ENCODE measurements at places on chromosomes 7 and 10. TPM values are rescaled to one million over a fixed set of nuclear protein-coding genes. Genes with fewer than 3 reads are reported as not detected.
A peak's percentile ranks its signal among the peaks of the same experiment; 100 is the strongest.

Gene LDB1
- total RNA-seq = 68.0 TPM

Gene CNTNAP2
- total RNA-seq = 0.19 TPM

Gene LRCH4
- 65.6 TPM for total RNA-seq

Gene HOXA2
- not detected for total RNA-seq

Gene HOGA1
- total RNA-seq = not detected

Gene RNLS
- total RNA-seq = 4.0 TPM

Gene ENTPD7
- total RNA-seq = 4.4 TPM

Gene PLEKHA1
- total RNA-seq = 18.8 TPM

Gene CUBN
- 0.76 TPM for total RNA-seq

Gene GIMAP6
- 34.2 TPM for total RNA-seq

Gene LIPF
- not detected for total RNA-seq

Gene DYNC1I1
- total RNA-seq = 0.10 TPM

Gene CCDC3
- 0.14 TPM for total RNA-seq

Gene SPDYE1
- total RNA-seq = not detected

Gene MACC1
- 0.14 TPM for total RNA-seq

Gene ITPRIP
- total RNA-seq = 19.4 TPM

DNA sequence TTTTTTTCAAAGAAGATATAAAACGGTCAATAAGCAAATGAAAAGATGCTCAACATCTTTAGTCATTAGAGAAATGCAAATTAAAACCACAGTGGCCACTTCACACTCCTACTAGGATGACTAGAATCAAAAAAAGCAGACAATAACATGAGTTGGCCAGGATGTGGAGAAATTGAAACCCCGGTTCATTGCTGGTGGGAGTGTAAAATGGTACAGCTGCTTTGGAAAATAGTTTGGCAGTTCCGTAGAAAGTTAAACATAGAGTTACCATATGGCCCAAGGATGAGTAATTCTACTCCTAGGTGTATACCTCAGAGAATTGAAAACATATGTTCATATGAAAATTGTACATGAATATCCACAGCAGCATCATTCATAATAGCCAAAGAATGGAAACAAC is 573.3 kb downstream of the GALNT17 start:
- no peak for DNase-seq

DNA sequence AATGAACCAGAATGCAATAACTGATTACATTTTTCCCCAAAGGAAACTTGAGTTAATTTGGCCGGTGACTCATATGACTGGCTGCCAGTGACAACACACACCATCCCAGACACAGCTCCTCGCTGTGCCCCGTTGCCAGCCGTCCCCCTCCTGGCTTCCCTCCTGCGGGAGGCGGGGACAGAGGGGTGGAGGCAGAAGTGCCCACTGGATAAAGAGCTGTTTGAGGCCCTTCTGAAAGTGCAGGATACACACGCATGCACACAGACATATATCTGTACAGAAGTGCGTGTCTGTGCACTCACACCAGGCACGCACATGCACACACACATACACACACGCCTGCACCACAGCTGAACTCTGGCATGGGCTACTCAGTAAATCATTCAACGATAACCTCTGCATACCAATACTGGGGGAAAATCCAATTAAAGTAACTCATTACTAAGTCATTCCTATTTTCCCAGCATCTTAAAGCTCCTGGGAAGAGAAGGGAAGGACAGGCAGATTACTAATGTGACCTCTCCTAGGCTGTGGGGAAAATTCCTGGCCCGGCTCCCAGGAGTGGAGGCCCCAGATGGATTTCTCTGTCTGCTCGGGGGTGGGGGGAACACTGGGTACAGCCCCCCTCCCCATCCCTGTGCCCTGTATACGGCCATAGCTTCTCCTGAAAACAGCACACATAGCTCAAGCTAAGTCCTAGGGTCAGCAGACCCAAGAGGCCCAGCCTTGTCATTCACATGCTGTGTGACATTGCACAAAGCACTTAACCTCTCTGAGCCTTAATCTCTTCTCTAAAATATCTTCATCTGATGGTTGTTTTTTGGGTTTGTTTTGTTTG is 52.3 kb upstream of the MYL10 start:
- DNase-seq = no peak

DNA sequence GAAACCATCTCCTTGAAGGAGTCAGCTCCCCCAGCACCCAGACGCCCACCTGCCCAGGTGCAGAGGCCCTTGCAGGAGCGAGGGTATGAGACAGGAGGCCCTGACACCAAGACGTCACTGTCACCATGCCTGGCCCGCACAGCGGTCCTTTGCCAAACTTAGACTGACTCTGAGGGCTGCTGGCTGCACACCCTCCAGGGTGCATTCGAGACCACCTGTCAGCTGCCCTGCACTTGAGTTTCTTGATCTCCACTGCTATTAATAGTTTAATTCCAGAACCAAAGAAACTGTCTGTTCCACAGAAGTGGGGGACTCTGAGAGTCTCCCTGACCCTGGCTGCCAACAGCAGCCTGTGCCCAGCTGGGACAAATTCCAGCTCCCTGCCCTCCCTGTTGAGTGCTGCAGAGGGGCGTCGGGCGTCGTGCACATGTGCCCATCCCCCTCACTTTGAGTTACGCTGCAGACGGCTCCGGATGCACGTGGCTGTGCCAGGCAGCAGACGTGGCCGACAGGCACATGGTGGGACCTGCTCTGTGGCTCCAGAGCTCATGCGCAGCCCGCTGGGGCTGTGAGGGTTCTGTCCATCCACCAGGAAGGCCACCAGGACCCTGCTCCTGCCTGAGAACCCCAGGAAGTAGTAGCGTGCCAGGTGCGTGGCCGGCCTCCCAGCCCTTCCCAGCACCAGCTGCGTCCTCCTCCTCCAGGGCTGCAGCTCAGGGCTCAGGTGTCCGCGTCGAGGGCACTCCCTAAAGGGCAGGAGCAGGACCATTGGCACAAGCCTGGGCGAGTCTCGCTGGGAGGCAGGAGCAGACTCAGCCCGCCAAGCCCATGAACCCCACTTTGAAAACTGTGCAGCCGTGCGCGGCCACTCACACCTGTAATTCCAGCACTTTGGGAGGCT is 24.8 kb downstream of the ELFN1 start:
- no peak for DNase-seq

DNA sequence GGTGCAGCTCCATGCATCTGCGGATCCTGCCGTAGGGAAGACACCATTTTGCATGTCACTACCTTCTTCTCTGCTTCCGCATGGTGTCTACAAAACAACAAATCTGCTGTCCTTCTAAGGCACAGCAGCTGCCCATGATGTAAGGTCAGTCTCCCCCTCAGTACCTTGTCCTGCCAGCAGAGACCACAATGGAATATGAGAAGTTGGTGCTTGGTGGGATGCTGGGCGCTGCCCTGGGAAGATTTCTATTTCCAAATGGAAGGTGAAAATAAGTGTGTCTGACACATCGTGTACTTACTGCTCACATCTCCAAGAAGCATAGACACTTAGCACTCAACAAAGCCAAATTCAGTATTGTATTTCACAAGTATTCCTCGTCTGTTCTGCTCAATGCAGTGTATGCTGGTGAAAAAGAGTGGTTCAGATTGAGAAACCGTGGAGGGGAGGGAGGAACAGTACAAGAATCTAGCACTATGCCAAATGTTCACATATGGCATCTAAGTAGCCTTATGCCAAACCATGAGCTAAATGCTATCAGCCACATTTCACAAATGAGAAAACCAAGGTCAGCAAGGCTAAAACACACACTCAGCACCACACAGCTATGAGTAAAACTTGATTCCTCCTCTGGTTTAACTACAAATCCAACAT is 95.0 kb downstream of the GRB10 start:
- no peak for DNase-seq

- no peak for DNase-seq
These were observed 21.6 kb upstream of the ZNF37A start for GRCh38 chr10:38072552-38072951.

- no peak for DNase-seq
These were observed 10.9 kb downstream of the OGDH start for GRCh38 chr7:44617225-44617890.

GRCh38 chr7:87882151-87882937 is 6.1 kb downstream of the DBF4 start:
- no peak for DNase-seq

DNA sequence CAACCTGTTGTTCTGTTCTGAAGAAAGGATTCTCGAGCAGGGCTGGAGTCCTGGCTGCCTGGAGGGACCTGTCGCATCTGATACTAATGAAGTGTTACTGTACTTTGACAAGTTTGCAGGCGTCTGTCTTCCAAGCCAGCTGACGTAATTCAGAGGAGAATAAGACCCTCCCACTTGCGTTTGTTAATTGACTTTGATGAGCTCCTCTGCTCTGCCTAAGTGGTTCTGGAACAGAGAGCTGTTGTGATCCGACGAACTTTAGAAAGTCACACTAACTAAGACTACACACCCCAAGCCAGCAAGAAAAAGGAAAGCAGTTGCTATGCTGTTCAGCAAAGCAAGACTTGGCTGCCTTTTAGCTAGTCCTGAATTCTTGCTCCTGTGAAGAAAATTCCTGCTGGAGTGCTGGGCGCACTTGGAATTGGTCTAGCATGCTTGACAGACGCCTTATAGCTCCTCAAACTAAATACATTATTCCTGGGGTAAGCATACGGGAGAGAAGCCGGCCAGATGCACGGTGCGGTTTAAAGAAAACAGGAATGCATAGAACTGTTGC is 200.3 kb downstream of the CACNB2 start:
- DNase-seq = no peak

DNA sequence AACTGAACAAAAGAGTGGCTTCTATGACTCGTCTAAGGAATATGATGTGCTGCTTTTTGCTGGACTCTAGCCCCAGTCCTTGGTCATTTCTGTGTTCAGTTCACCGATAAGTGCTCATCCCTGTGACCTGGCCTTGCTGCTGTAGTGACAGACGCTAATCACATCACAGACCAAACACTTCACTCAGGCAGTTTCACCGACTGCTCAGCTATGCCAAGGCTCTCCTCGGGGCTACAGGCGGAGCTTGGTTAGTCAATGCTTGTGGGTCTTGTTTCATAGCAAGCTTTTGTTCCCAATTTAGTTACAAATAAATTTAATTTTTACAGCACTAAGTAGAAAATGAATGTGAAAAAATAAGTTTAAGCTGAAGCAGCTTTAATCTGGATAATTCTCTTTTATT is 190.8 kb upstream of the PRKCQ start:
- no peak for DNase-seq

DNA sequence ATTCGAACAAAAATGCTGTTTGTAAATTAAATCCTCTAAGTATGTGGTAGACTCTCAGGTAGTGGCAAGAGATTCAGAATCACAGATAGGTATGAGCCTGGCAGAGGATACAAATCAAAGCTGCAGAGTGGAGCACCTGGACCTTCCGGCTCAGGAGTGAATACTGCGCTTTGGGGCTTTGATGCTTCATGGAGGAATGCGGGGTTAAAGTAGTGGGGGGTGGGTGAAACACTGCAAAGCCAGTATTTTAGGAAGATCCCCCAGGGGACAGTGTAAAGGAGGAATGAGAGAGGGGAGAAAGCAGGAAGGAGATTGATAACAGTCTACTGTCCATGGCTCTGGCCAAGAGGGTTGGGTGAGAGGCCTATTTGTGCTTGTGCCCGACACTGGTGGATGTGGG is 43.2 kb downstream of the CREB5 start:
- DNase-seq = no peak

GRCh38 chr10:132687181-132687892 is 98.6 kb downstream of the NKX6-2 start:
- DNase-seq = no peak

DNA sequence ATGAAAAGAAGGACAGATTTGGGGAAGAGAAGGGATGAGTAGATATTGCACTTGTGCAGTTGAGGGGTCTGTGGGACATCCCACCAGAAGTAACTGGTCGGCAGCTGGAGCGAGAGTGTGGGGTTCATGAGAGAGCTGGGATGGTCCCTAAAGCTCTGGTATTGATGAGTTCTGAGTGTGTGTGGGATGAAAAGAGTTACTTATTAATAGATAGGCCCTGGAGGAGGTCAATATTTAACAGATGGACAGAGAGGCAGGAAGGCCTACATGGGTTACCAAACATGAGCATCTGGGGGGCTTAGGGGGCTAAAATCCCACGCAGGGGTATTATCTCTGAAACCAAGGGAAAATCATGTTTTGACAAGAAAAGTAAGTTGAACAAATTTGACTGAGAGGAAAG is 95.7 kb upstream of the SFMBT2 start:
- DNase-seq = no peak

DNA sequence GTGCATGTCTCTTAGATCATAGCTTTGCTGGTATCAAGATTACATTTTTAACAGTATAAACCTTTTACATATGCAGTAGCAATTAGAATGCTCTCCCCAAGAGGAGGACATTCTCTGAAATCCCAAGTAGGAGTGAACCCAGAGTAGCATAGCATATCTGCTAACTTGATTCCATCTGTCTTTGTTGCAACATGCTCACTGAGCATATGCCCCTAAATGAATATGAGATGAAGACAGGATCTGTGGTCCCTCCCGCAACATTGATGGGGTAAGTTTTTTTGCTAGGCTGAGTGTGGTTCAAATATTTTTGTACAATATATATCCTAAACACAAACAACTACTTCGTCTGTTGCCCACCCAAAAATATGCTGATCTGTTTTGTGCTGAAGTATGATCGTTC is 534.2 kb upstream of the C7orf33 start:
- DNase-seq = no peak

- DNase-seq = no peak
These were observed 535.1 kb downstream of the INHBA start for GRCh38 chr7:41167836-41168235.

GRCh38 chr7:131792311-131792710 is 235.9 kb upstream of the PODXL start:
- DNase-seq = no peak

- no peak for DNase-seq
These were observed 4.2 kb downstream of the FEZF1 start for GRCh38 chr7:122300211-122300932.

DNA sequence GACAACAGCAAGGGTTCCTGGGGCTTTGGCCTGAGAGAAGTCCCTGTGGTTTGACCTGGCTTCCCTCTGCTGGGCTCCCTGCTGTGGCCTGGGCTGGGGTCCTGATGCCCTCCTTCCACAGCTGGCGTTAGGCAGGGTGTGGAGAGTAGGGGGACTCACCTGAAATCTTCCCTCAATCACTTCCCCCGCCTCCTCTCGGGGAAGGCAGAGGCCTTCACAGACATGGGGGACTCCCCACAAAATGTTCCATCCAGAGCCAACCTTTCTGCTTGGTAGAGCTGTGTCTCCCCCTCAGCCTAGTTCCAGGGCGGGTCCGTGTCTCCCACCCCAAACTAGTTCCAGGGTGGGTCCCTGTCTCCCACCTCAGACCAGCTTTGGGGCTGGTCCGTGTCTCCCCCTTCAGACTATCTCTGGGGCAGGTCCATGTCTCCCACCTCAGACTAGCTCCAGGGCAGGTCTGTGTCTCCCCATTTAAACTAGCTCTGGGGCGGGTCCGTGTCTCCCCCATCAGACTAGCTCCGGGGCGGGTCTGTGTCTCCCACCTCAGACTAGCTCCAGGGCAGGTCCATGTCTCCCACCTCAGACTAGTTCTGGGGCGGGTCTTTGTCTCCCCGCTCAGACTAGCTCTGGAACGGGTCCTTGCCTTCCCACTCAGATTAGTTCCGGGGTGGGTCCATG is 2.2 kb downstream of the PVRIG start:
- peak; percentile 38 for DNase-seq

- DNase-seq = no peak
These were observed 53.0 kb upstream of the HGF start for GRCh38 chr7:81822811-81823210.

All from activated naive CD8-positive, alpha-beta T cell treated with anti-CD3 and anti-CD28 coated beads for 36 hours (primary cell).